ENCODE measurements at places on chromosomes 3 and 15.

GRCh38 chr3:81459733-81460132 lies 301.7 kb downstream of the GBE1 start:
- DNase-seq: no peak

DNA sequence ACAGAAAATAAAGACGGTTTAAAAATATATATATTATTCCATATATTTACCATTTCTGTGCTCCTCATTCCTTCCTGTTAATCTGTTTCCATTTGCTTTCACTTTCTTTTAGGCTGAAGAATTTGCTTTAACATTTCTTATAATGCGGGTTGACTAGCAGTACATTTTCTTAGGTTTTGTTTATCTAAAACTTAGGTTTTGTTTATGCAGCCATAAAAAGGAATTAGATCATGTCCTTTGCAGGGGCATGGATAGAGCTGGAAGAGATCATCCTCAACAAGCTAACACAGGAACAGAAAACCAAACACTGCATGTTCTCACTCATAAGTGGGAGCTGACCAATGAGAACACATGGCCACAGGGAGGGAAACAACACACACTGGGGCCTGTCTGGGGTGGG lies 578.1 kb downstream of the FHIT start:
- DNase-seq: no peak

- DNase-seq: no peak
Observed at GRCh38 chr3:160010578-160010977, 21.9 kb downstream of the IL12A start.

DNA sequence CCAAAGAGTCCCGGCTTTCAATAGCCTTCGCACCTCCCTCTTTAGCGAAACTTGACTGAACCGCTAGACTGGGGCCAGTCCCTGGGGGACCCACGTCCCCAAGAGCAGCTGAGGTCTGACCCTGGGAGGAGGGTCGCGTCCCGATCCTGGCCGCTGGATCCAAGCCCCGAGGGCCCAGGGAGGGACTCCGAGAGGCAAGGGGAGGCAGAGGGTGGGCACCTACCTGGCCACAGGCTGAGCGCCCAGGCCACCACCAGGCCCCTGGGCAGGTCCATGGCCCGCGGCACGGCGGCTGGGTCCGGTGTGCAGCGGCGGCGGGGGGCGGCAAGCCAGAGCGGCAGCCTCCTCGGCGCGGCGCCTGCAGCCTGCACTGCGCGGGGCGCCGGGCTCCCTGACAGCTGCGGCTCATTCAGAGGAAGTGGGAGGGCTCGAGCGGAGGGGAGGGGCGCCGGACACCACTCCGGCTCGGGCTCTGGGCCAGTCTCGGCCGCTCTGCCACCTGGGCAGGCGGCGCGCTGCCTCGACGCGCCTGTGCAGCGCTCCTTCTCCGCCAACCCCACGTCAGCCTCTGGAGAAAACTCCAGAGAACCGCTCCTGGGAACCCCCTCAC lies at the start of gene ITGA11:
TSS of gene ITGA11 (minus strand) at position 372 of the 610 bp plus-strand sequence. CDS start at position 275, 97 bp downstream.
- no peak for DNase-seq

DNA sequence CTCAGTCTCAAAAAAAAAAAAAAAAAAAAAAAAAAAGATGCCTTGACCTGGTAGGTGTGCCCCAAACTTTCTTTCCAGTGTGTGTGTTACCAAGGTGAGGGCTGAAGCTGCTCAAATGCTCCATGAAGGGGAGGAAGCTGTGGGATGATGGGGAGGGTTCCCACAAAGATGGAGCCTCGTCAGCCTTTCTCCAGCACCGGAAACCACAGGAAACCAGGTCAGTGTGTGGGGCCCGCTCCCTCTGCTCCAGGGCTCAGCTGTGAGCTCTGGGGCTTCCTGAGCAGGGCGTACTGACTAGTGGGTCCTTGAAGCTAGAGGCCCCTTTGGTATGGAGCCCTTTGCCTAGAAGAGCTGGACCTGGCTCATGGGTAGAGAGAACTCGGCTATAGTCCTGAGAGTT lies 681 bp upstream of the IL17RE start:
- no peak for DNase-seq

- DNase-seq: no peak
Observed at GRCh38 chr15:40197434-40197833, 36.6 kb downstream of the BUB1B start.

DNA sequence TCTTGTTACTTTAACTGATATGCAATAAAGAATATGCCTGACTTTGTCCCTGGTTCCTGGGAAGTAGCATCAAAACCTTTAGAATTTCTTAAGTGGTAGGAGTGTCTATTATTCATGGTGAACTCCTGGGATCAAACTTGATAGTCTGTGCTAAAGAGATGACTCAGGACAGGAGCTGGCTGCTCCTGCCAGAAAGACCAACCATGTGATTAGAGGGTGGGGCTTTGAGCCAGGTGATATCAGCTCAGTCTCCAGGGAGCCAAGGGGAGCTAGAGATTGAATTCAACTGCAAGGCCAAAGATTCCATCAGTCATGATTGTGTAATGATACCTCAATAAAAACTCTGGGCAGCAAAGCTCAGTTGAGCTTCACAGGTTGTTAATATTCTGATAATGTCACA lies 20.6 kb upstream of the TMC3 start:
- no peak for DNase-seq

GRCh38 chr3:4021162-4021561 lies 221.9 kb downstream of the LRRN1 start:
- no peak for DNase-seq

DNA sequence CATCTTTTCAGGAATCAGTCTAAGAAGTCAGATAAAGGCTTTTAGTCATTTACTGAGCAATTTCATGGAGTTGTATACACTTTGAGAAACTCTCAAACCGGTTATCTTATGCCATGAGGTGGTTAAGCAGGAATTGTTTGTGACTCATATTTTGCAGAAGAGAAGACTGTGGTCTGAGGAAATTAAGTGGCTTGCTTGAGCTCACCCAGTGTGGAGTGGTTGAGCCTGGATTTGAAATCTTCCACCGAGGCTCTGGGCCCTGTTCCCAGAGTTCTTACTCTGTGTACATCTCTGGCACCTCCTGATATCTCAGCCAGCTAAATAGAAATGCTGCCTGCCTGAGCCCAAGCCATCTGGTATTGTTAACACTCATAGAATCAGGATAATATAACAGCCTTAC lies 37.8 kb upstream of the BCL6 start:
- DNase-seq: no peak

- no peak for DNase-seq
Observed at GRCh38 chr3:102006812-102007485, 157.6 kb downstream of the NFKBIZ start.

GRCh38 chr15:62938825-62939224 lies 103.7 kb upstream of the TPM1 start:
- no peak for DNase-seq

- DNase-seq: no peak
Observed at GRCh38 chr3:185341616-185342458, 21.1 kb upstream of the MAP3K13 start.

DNA sequence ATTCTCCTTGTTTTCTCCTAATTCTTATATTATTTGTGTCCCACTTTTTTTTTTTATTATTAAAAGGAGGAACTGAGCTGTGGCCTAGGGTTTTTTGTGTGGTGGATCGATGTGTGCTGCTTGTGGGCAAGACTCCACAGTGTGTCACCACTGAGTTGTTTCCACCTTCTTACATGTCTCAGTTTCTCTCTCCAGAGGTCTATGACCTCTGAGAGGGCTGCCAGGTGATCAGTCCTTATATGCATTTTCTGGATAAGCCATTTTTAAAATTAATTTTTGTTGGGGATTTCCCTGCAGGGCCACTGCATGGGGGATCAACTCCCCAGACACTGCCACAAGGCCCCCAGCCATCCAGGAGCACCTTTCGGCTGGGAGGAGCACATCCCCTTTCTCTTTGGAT lies 27.8 kb downstream of the IQCF6 start:
- DNase-seq: no peak

GRCh38 chr15:42033214-42033873 lies 12.5 kb upstream of the PLA2G4E start:
- no peak for DNase-seq

DNA sequence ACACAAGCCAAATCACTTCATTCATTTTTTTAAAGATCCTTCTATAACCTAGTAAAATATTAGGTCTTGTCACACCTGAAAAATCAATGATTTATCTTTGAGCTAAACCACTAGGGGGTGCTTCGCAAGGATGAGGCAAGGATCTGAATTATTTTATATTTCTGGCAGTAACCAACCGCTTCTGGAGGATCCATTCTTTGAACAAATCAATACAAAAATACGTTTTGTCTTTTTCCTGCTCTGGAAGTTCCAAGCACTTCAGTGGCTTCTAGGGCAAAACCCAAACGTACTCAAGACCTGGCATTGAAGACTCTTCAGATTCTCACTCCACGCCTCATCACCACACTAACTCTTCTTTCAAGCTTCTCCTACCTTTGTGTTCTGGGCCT lies 486 bp downstream of the LSG1 start:
- no peak for DNase-seq

GRCh38 chr3:171173736-171174135 lies 147.2 kb upstream of the SLC2A2 start:
- no peak for DNase-seq

DNA sequence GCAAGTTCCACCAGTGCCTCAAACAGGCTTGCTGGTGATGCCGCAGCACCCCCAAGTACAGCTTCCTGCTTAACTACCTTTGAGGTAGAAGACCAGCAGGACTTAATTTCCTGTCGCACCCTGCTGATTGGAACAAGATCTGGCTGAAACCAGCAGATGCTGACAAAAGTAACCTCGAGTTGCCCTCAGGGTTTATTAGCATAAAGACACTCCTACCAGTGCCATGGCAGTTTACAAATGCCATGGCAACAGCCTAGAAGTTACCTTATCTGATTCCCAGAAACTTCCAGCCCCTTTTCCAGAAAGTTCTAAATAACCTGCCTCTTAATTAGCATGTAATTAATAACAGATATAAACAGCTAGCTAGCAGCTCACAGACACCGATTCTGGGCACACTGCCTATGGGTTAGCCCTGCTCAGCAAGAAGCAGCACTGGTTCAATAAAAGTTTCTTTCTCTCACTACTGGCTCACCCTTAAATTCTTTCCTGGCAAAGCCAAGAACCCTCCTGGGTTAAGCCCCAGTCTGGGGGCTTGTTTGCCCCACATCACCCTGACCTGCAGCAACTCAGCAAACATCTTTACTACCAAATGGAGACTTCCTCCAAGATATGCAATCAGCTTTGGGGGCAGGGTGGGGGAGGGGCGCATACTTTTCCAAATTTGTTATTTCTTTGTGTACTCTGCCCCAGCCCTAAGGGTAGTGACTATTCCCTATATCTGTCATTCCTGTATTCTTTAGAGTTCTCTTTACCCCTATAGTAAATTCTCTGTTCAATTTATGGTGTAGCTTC lies 54.2 kb downstream of the MAP4 start:
- DNase-seq: no peak

DNA sequence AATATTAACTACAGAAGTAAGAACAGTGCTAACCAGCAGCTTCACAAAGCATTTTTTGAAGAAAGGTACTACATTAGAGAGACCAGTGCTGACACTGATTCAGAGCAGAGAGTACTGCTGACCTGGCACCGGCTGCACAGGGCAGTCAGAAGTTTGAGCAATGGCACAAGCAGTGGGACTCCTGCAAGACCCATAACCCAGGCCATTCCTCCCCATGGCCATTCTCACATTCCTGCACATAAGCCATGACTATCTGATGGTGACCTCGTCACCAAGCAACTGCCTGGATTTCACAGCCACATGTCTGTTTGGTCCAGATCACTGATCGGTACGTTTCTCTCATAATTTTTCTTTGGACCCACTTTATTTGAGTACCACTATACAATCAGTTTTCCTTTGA lies 88.7 kb downstream of the GPR156 start:
- no peak for DNase-seq

- no peak for DNase-seq
Observed at GRCh38 chr3:107562969-107563529, 40.3 kb downstream of the BBX start.

DNA sequence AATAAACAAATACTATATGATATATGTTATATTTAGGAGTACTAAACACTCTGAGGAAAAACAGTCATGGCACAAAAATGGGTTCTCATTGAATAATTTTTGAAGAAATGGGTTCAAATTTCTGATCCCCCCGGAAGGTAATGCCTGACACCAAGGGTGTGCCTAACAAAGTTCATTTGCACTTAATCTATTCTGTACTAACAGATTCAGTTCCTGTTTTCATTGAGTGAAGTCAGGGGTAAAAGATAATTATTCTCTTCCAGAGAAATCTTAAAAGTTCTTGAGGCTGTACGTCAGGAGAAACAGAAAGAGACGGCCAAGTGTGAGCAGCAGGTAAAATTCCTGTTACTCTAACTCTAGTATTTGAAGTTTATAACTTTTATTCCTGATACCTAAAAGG lies 34.5 kb upstream of the TMEM42 start:
- no peak for DNase-seq

DNA sequence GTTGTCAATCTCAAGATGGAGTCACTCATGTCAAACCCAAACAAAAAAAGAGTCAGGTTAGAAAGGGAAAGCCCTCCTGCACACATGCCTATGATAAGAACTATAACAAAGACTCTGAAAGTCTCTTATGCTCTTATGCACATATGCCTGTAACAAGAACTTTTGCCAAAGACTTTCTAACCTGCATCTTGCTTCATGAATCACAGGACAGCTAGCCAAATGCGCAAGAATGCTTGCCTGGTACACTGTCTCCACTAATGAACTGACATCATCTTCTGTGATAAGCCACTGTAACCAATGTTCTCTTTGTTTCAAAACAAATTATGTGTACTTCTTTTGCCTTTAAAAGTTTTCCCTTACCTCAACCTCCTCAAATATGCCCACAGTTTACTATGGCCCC lies 18.2 kb upstream of the EHHADH start:
- DNase-seq: no peak

Measured in NCI-H1417 treated with DMSO at 0.1 percent for 48 hours (cell line).